ENCODE measurements at places on chromosomes 6 and 20. TPM values are rescaled to one million over a fixed set of nuclear protein-coding genes. Genes with fewer than 3 reads are reported as not detected.

Gene MEI4
- total RNA-seq: 0.08 TPM

GRCh38 chr20:49171909-49172308 lies 16.2 kb downstream of the STAU1 start:
- peak; percentile 49 for DNase-seq

DNA sequence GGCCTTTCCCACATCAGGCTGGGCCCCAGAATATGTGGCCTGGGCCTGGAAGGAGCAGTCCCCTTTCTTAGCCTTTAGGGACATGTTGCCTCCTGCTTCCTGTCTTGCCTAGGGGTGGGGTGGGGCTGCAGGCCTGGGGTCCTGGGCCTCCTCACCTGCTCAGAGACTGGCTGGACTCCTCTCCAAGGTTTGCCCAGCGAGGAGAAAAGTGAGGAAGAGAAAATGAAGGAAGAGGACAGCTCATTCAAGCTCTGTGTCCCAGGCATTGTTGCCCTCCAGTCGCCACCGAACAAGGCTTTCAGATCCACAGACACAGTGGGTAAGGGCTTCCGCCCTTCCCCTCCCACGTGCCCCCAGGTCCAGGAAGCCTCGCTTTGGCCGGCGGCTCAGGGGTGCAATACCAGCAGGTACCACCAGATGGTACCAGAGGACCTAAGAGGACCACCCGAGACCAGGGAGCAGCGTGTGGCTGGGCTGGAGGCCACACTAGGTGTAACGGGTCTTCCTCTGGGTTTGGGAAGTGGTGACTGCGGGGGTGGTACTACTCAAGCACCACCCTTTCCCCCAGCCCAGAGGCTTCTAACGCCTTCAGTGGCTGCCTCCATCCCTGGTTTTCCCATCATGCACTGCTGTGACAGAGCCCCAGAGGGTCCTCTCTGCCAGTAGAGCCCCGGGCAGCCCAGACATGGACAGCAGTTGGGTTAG lies 5.5 kb upstream of the BAK1 start:
- peak; percentile 80 for DNase-seq

GRCh38 chr20:14956026-14956425 lies 618.6 kb upstream of the FLRT3 start:
- no peak for DNase-seq

Gene PARD6B
- 4.8 TPM for total RNA-seq

GRCh38 chr6:137309078-137309762 lies 90.0 kb upstream of the IFNGR1 start:
- DNase-seq: peak; percentile 30

Gene TMEM244
- total RNA-seq: not detected

Gene IL17F
- not detected for total RNA-seq

Gene CASP8AP2
- 9.4 TPM for total RNA-seq

Data from SK-MEL-5 (cell line).